KBM-7 (cell line): ENCODE measurements at places on chromosomes 5 and 9.

- no peak for DNase-seq
These were observed 46.3 kb upstream of the JMY start for GRCh38 chr5:79189439-79190234.

DNA sequence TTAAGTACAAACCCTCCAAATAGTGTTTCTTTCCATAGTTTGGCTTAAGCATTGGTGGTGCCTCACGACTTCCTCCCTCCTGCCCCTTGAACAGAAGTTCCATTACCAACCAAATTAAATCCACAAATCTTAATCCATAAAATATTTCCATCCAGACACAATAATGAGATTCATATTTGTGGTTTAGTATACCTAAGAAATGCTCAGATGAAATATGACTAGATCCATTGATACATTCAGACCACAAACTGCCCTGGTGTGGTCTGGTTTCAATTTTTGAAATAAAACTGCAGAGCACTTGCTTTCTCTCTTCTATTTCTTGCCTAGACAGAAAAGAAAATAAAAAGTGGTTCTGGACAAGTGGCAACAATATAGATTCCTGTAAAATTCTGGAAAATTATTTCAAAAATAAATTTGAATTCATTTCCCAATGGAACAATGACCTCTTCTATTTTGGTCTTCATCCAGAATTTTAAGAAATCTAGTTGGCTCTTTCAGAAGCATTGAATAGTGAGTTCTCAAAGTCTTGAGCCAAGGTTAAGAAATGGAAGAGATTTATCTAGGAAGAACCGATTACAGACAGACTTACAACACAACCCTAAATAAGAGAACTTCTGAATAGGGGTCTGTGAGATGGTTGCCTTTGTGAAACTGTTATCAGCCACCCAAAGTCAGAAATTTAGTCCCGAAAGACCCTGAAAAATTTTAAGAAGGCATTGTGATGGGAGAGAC, 14.0 kb downstream of the TNC start:
- DNase-seq = no peak

GRCh38 chr9:130888146-130888885, 8.3 kb downstream of the QRFP start:
- DNase-seq = no peak

- no peak for DNase-seq
These were observed 97.8 kb downstream of the PAPPA start for GRCh38 chr9:116251366-116251765.

- DNase-seq = no peak
These were observed 3.6 kb upstream of the TMEM210 start for GRCh38 chr9:137175345-137175961.

DNA sequence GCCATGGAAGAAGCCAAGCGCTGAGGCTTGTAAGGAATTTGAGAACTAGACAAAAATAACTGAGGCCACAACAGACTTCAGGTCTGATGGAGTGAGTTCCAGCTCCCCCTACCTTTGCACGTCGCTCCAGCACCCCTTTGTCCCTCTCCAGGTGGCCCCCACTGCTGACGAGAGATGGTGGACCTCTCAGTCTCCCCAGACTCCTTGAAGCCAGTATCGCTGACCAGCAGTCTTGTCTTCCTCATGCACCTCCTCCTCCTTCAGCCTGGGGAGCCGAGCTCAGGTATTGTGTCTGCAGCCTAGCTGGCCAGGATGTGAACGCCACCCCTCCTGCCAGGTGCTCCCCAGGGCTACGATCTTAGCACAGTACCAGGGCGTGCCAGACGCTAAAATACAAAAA, 5.2 kb downstream of the BTNL9 start:
- DNase-seq = no peak

DNA sequence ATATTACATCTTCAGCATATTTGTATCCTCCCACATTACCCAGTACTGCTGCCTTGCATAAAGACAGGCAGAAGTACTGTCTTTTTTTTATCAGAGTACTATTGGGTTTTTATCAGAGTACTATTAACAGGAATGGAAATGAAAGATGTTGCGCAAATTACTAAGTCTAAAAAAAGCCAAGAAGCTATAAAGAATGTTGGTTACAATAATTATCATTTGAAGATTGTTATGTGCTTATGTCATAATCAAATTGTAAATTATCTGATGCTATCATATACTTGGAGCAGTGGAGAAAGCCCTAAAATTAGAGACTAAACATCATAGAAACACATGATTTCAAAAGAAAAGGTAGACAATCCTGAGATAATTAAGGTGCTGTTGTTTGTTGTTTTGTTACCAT, 188.8 kb downstream of the CCDC192 start:
- DNase-seq = no peak

- peak; percentile 8 for DNase-seq
These were observed 221.0 kb downstream of the TSSK1B start for GRCh38 chr5:113213551-113214425.

- DNase-seq = no peak
These were observed 61.8 kb upstream of the CPLX2 start for GRCh38 chr5:175809531-175810121.
